ENCODE measurements at places on chromosomes 4 and X. TPM values are rescaled to one million over a fixed set of nuclear protein-coding genes. Genes with fewer than 3 reads are reported as not detected.

KIT gene
- total RNA-seq = 0.07 TPM

DSPP gene
- total RNA-seq = not detected

RAB39B gene
- 36.4 TPM for total RNA-seq

RIBC1 gene
- 0.46 TPM for total RNA-seq

ALG13 gene
- total RNA-seq = 63.8 TPM

MAGEA1 gene
- total RNA-seq = not detected

HTRA3 gene
- total RNA-seq = not detected

FAM241A gene
- total RNA-seq = 4.2 TPM

SPACA5 gene
- total RNA-seq = not detected

SORCS2 gene
- 0.05 TPM for total RNA-seq

GCNA gene
- total RNA-seq = 6.9 TPM

GRXCR1 gene
- total RNA-seq = 0.24 TPM

PSAPL1 gene
- not detected for total RNA-seq

VCX3A gene
- not detected for total RNA-seq

STS gene
- total RNA-seq = 0.53 TPM

OTUD6A gene
- total RNA-seq = not detected

TEX11 gene
- 0.22 TPM for total RNA-seq

GAGE12J gene
- total RNA-seq = not detected

GSPT2 gene
- total RNA-seq = 13.6 TPM

PLXNB3 gene
- total RNA-seq = 0.77 TPM
